Fibroblast of skin of right biceps (primary cell): ENCODE measurements at places on chromosomes 5 and 9.
A peak's percentile ranks its signal among the peaks of the same experiment; 100 is the strongest.

DNA sequence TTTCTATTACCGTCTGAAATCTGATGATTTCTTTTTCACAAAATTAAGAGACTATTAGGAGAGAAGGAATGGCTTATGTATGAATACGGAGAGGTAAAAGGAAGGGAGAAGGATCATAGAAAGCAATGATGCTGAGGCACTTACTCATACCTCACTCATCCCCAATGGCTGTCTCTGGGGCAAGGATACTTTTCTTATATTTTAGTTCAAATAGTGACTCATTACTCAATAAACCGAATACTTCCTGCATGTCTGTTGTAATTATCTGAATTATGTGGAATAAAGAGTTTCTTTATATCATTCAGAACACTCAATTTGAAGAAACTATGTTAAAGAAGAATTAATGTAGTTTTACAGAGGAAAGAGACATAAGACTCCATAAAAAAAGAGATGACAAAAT is 284.5 kb upstream of the NUDT12 start:
- peak; percentile 77 for DNase-seq

DNA sequence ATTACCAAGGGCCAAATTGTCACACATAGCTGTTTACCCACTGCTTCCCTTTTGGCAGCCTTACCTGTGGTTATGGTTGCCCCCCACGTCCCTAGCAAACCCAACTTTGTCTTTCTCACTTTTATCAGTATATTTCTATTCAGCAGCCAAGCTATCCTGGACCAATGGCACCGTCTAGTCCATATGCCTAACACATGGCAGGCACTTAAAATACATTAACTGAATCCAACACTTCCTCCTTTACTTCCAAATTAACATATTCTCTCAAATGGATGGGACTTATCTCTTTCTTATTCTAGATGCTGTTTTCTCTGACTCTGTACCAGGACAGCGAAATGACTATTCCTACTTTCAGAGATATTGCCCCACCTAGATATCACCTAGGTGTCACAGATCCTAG is 50.9 kb upstream of the SLC44A1 start:
- DNase-seq = no peak

- DNase-seq = no peak
These were observed 121.4 kb downstream of the ASTN2 start for GRCh38 chr9:117293206-117294114.

GRCh38 chr5:171571663-171572062 is 152.2 kb downstream of the FGF18 start:
- DNase-seq = peak; percentile 54
